ENCODE measurements at places on chromosomes 1 and 21.

DNA sequence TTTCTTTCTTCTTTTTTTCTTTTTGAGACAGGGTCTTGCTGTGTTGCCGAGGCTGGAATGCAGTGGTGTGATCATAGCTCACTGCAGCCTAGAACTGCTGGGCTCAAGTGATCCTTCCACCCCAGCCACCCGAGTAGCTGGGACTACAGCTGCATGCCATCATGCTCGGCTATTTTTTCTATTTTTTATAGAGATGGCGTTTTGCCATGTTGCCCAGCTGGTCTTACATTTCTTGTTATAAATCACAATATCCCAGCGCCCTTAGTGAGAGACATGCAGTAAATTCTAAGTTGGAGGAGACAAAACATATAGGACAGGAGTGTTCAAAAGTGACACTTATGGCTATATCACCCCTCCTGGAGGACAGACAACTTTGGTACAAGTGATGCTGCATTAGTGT, 31.3 kb upstream of the ACTN2 start:
- H3K4me1 ChIP-seq = no peaks in the 10 kb centered on the region
- DNase-seq = no peak
- no peak overlapping the region for H3K4me3 ChIP-seq

- H3K4me3 ChIP-seq = no peak overlapping the region
- no peaks in the 10 kb centered on the region for H3K36me3 ChIP-seq
These were observed 18.4 kb upstream of the RPL11 start for GRCh38 chr1:23673086-23673813.

DNA sequence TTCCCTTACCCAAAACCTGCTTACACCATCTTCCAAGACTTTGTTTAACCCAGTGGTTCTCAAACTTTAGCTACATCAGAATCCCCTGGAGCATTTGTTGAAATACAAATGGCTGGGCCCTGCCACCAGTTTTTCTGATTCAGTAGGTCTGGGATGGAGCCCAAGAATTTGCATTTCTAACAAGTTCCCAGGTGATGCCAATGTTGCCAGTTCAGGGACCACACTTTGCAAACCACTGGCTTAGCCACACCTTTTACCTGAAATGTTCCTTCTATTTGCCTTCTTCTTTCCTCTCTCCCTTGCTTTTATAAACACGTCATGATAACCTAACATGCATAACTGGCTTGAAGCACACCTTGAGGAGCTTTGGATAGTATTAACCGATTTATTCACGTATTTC, 16.1 kb upstream of the FCAMR start:
- H3K4me1 ChIP-seq = no peaks in the 10 kb centered on the region
- H3K27ac ChIP-seq = no peak overlapping the region
- no peaks in the 10 kb centered on the region for H3K36me3 ChIP-seq

GRCh38 chr1:223750730-223751570, 38.6 kb downstream of the CAPN2 start:
- H3K36me3 ChIP-seq = peaks cover 67% of the 10 kb centered on the region
- H3K27me3 ChIP-seq = no peaks in the 10 kb centered on the region
- no peak overlapping the region for H3K27ac ChIP-seq
- peaks cover 29% of the 10 kb centered on the region for H3K4me1 ChIP-seq
- peak; percentile 51 for DNase-seq
- no peak overlapping the region for H3K4me3 ChIP-seq

- no peaks in the 10 kb centered on the region for H3K27me3 ChIP-seq
- no peaks in the 10 kb centered on the region for H3K4me1 ChIP-seq
- H3K4me3 ChIP-seq = no peak overlapping the region
These were observed 1660.1 kb upstream of the B3GALT2 start for GRCh38 chr1:194846488-194846887.

- peaks cover 6% of the 10 kb centered on the region for H3K27me3 ChIP-seq
- H3K4me3 ChIP-seq = no peak overlapping the region
- H3K4me1 ChIP-seq = no peaks in the 10 kb centered on the region
- H3K27ac ChIP-seq = no peak overlapping the region
These were observed 42.6 kb downstream of the CACNA1S start for GRCh38 chr1:201069636-201070035.

DNA sequence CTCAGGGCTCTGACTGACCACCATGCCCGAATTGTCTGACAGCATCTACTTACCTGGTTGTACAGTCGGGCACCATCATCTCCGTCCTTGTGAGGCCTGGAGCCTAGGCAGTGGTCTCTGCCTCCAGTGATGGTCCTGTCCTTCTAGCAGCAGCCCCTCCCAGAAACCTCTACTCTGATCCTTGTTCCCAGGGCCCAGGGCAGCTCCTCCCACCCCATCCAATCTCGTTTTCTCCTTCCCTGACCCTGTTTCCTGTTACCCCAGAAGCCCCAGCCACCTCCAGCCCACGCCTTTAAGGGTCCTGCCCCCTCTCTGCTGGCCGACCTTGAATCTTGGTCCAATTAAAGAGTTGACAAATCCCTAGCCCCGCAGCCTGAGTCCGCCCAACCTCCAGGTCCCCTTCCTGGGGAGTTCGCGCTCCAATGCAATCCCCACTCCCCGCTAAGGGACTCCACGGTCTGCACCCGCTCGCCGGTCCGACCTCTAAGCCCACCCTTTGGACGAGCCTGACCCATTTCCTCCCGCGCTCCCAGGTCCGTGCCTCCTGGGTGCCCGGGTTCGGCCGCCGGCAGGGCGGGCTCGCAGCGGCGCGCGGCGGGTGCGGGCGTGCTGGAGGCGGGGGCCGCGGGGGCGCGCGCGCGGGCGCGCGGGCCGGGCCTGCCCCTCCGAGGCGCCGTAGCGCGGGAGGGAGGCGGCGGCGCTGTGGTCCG, at the start of gene B4GALT2:
TSS of gene B4GALT2 (plus strand) at position 660 of the 710 bp plus-strand sequence. CDS start 1,951 bp downstream, outside the sequence.
- DNase-seq = peak; percentile 86
- peak within 1 kb of the TSS; percentile 65 for H3K27ac ChIP-seq
- peak within 1 kb of the TSS; percentile 70 for H3K4me3 ChIP-seq
- H3K27me3 ChIP-seq = no peaks in the 10 kb centered on the region
- H3K36me3 ChIP-seq = peaks cover 18% of the 10 kb centered on the region

DNA sequence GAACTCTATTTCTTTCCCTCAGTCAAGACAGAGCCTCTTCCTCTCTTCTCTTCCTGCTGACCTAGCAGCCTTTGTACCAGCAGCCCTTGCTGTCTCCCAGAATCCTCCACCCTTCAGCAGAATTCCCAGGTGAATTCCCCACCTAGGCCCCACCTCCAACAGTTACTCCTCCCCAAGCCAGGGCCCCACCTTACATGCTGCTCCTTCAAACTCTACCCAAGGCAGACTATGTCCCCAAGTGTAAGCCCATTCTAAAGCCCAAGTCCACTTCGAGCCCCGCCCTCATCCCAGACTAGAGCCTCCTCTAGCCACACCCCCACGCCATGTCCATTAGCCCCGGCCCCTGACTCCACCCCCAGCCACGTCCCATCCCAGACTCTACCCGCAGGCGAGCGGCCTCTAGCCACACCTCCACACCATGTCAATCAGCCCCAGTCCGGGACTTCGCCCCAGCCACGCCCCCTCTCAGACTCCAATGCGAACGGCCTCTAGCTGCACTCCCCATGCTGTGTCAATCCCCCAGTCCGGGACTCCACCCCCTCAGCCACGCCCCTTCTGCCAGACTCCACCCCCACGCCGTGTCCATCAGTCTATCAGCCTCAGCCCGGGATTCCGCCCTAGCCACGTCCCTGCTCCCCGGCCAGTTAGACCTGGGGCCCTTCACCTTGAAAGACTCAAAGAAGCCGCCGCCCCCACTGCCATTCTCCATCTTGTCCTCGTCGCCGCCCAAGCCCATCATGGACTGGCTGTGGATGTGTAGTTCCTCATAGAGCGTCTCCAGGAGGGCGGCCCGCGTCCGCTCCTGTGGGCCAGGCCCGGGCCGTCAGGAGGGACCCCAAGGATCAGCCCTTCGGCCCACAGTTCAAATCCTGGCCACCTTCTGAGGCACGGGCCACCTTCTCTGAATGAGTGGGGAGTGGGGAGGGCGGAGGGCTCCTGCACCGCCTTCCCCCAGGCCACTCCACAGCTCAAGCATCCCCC, 61.3 kb downstream of the RAP1GAP start:
- H3K4me3 ChIP-seq = no peak overlapping the region
- H3K36me3 ChIP-seq = no peaks in the 10 kb centered on the region
- H3K27me3 ChIP-seq = no peaks in the 10 kb centered on the region
- DNase-seq = peak; percentile 86
- H3K4me1 ChIP-seq = peaks cover 13% of the 10 kb centered on the region

- H3K27ac ChIP-seq = no peak overlapping the region
- H3K4me1 ChIP-seq = no peaks in the 10 kb centered on the region
- H3K4me3 ChIP-seq = no peak overlapping the region
- no peaks in the 10 kb centered on the region for H3K36me3 ChIP-seq
- no peaks in the 10 kb centered on the region for H3K27me3 ChIP-seq
These were observed 235.1 kb downstream of the GRIK1 start for GRCh38 chr21:29704719-29705118.

DNA sequence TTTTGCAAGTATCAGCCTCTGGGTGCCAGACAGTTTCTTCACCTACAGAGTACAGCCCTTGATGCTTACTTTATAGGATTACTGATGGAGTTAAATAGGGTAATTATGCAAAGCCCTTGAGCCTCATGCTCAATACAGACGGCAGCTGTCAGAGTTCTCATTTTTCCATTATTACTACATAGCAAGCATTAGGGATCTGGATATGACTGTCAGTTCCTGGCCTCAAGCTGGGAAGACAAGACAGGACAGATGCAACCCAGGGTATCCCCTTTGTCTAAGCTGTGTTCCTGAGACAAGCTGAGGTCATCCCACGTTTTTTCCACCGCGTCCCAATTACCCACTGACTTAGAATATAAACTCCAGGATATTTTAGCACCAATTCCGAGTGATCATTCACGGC, 94.4 kb downstream of the SLC35F3 start:
- peaks cover 30% of the 10 kb centered on the region for H3K27me3 ChIP-seq
- no peak for DNase-seq
- H3K4me1 ChIP-seq = no peaks in the 10 kb centered on the region
- no peak overlapping the region for H3K4me3 ChIP-seq
- H3K36me3 ChIP-seq = no peaks in the 10 kb centered on the region
- no peak overlapping the region for H3K27ac ChIP-seq

DNA sequence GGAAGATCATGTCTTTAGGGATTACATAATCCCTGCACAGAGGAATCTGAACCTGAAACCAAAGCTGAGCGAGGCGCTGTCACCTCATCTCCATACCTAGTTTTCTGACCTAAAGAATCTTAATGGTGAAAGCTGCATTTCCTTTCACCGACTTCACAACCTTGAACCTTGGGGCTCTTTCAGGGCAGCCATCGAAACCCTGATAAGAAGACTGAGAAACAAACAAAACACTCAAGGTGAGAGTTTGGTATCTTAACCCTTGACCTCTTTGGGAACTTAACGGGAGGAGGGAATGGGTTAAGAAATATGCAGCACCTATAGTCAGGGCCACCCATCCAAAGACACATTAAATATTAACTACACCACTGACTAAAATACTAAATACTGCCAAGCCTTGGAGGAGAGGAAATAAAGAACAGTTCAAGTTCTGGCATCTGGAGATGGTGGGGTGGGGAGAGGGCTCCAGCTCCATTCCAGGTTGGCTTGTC, 2.0 kb downstream of the C1orf116 start:
- peaks cover 14% of the 10 kb centered on the region for H3K4me1 ChIP-seq
- no peak overlapping the region for H3K27ac ChIP-seq
- no peaks in the 10 kb centered on the region for H3K27me3 ChIP-seq
- no peaks in the 10 kb centered on the region for H3K36me3 ChIP-seq
- DNase-seq = no peak
- no peak overlapping the region for H3K4me3 ChIP-seq

Data from spleen (tissue), 13 donors.